ENCODE measurements at places on chromosomes 1 and 21. TPM values are rescaled to one million over a fixed set of nuclear protein-coding genes. Genes with fewer than 3 reads are reported as not detected.

- no peak for DNase-seq
Observed at GRCh38 chr1:13586001-13586400, 2.4 kb downstream of the PDPN start.

- DNase-seq, result no peak
Observed at GRCh38 chr1:224619209-224619608, 3.1 kb downstream of the CNIH3 start.

- no peak for DNase-seq
Observed at GRCh38 chr1:46133181-46133658, 791 bp upstream of the PIK3R3 start.

GRCh38 chr1:185154912-185155513, 1.7 kb downstream of the TRMT1L start:
- DNase-seq, result no peak

DNA sequence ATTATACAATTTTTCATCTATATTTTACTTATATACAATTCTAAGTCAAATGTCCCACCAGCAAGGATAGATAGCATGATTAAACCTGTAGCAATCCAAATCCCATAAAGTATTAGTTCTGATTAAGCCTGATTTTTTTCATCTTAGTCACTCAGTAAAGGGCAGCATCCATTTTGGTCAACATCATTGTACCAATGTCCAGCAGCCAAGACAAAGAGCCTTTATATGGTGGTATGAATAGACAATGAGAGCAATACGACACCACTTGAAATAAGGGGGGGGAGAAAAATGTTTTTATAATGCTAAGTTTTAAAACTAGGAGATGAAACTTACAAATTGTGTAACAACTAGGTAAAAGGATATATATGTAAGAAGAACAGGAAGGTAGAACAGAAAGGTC, 7.4 kb downstream of the ZNF644 start:
- DNase-seq, result no peak

The MROH9 gene
- total RNA-seq, result not detected

DNA sequence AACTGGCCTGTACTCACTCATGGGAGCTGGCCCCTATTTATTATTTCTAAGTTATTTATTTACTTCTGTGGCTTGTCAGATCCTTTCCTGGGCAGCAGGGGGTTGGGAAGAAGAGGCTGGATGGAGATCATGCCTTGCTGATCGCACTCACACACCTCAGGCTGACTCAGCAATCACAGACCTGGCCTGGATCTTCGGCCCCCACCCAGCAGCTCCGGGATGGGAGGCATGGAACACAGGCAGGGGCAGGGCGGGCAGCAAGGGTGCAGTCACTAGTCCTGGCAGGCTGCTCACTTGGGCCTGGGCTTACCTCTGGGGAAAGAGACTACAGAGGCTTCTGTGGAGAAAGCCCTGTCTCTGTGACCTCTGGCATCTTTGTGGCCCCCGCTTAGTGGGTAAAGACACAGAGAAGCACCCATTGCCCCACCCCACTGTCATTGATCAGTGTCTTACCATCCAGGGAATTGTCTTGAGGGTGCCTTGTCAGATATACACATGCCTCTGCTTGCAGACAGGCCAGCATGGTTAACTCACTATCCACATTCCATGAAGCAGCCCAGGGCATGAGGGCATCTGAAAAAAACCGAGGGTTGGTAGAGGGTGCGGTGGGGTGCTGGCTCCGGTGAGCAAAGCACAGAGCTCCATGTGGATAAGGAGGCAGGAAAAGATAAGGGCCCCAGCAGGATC, 3.7 kb downstream of the ARTN start:
- DNase-seq, result no peak

GRCh38 chr1:11000526-11000925, 11.9 kb upstream of the TARDBP start:
- no peak for DNase-seq

- DNase-seq, result no peak
Observed at GRCh38 chr1:228514421-228514820, 27.2 kb downstream of the RNF187 start.

DNA sequence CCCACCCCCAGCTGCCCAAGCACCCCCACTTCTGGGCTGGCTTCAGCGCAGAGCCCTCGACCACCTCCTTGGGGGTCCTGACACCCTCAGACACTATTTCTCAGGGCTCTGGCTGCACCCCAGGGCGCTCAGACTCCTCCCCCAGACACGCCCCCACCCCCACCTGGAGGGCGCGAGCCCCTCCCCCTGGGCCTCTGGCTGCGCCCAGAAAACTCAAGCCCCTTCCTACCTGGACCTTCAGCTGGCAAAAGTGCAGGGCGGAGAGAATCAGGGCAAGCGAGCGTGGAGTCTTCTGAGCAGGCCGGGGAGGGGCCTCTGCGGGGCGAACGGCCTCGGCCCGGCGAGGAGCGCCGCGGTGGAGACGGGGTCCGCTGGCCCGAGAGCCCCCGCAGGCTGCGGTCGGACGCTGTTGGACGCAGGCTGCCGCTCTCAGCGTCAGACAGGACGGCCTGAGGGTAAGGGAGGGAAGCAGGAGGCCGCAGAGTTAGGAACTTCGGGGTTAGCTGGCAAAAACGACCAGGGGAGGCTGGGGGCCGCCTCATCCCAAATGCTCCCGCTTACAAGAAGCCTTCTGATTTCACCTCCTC, 17.4 kb upstream of the NBPF1 start:
- no peak for DNase-seq

GRCh38 chr1:114695430-114696058, at the start of gene AMPD1:
AMPD1 (minus strand) TSS chr1:114695546; CDS start chr1:114695471, 75 bp downstream.
- DNase-seq, result no peak

- no peak for DNase-seq
Observed at GRCh38 chr1:201647094-201647493, 108.2 kb downstream of the NAV1 start.

GRCh38 chr1:221557013-221557412, 184.9 kb downstream of the DUSP10 start:
- DNase-seq, result no peak

The B3GALT2 gene
- not detected for total RNA-seq

- no peak for DNase-seq
Observed at GRCh38 chr1:184110272-184111204, 59.0 kb downstream of the TSEN15 start.

DNA sequence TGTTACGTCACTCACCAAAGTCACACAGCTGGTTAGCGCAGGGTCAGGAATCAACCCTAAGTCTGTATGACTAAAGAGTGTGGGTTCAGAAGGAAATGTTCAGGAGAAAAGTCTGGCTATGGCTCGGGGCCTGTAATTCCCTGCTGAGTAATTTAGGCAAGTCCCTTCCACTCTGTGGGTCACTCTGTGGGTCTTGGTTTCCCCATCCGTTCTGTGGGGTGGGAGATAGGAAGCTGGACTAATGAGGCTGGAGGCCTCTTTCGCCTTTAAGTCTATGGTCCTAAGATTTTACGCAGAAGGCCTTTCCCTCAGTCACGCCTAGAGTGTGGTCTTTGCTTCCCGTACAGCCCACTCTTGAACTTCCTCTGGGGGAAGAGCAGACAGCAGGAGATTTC, 14.3 kb upstream of the MED18 start:
- no peak for DNase-seq

GRCh38 chr1:36771240-36771639, 263.1 kb downstream of the GRIK3 start:
- DNase-seq, result no peak

DNA sequence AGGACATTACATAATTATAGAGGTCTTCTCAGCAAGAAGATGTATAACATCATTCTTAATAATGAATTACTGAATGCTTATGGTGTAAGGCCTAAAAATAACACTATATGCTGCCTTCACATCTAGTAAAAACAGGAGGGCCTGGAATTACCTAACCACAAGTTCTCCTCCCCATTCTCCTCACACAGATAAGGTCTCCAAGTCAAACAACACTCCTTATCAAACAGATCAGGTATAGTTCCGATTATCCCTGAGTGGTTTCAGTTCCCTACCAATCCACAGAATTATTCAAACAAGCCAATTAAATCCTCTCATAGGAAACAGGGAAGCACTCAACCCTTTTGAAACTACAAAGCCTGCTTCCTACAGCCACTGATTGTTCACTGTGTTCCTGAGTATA, 4.0 kb upstream of the AGBL4 start:
- DNase-seq, result no peak

The ANGPTL1 gene
- not detected for total RNA-seq

GRCh38 chr21:17191346-17191993, 321.4 kb upstream of the CXADR start:
- DNase-seq, result no peak

DNA sequence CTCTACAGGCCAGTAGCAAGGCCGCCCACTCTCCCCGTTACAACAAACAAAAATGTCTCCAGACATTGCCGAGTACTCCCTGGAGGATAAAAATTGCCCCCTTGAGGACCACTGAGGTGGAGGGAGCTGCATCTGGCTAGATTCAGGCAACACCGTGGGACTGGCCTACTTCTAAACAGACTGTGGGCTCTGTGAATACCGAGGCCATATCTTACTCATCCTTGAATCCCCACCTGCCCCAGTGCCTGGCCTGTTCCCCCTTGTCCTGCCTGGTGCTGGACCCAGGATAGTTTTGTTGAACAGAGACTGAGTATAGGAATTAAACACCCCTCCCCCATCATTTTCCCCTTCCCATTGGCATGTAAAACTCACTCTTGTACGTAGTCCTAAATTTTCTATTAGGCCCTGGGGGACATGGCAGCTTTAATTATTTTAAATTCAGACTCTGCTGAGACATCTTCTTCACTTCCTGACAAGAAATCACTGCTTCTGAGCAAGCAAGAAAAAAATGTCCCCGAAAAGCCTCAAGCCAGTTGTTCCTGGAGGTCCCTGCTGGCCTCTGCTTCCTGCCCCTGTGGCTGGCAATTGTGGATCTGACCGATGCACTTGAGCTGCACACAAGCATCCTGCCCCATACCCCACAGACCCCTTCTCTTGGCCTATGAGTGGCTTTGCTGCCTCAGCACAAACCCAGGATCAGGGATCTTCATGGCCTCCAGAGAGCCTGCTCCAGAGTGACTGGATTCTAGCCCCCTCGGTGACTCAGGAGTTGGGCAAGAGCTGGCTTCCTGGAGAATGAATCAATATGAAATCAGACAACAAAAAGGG, 111.0 kb downstream of the ACTL8 start:
- no peak for DNase-seq

DNA sequence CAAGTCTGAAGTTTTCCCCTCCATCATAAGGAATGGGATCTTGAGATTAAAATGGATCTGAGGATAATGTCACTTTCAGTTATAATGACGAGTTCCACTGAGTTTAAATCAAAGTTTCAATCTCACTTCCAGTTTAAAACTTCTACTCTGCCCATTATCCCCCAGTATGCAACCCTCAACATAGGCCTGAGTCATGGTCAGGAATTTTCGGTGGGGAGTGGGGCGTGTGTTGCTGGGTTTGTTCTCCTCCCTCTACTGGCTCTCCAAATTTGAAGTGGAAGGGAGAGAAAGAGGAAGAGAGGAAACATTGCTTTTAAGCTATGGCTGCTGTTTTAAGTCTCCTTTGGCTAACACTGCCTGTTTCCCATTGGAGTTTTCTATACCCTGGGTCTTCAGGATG, 152.9 kb downstream of the TM2D1 start:
- no peak for DNase-seq

The RGS13 gene
- not detected for total RNA-seq

DNA sequence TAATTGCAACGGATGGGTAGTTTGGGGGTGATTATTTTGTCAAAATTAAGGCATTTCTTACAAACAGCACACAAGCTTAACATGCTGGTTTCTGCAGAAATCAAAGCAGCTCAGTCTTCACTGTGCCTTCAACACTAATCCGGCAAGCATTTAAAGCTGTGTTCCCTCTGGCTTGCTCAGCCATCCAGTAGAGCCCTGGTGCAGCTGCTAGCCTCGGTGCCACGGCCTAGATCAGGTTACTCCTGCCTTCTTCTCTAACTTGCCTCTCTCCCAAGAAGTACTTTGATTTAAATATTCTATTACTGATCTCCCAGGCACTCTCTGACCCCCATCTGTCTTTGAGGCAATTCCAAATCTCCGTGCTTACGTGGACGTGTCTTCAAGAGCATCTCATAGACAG, 85.6 kb downstream of the GREM2 start:
- DNase-seq, result no peak

The CFAP57 gene
- 0.20 TPM for total RNA-seq

DNA sequence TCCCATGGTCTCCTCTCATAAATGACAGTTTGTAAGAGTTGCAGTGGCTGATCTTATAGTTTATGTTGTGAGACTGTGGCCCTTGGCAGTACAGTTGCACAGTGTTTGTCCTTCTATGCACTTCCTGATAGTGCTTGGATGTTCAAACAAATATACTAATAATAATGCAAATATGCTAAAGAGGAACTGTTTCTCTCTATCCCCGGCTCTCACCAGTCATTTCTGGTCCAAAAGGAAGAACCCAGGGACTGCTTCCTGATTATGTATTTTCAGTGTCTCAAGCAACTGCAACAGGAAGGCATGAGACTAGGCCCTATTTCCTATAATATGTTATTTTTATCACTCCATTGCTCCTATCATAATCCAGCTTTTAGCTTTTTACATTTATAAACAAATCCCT, 17.0 kb upstream of the SUCO start:
- no peak for DNase-seq

DNA sequence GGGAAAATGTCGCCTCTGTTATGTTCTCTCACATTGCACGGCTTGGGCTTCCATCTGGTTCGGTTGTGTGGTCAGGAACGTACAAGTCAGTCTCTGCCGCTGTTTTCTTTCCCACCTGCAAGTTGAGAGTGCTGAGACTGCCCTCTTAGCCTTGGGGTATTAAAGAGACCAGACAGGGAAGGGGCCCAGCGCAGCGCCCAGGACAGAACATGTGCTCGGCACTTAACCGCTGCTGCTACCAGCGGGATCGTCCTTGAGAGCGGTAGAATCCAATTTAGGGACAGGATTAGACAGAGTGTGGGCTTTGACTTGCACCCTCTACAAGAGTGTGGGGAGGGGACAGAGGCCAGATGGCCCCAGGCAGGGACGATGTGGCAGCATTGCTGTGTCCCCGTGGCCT, 17.7 kb upstream of the AGPAT3 start:
- no peak for DNase-seq

DNA sequence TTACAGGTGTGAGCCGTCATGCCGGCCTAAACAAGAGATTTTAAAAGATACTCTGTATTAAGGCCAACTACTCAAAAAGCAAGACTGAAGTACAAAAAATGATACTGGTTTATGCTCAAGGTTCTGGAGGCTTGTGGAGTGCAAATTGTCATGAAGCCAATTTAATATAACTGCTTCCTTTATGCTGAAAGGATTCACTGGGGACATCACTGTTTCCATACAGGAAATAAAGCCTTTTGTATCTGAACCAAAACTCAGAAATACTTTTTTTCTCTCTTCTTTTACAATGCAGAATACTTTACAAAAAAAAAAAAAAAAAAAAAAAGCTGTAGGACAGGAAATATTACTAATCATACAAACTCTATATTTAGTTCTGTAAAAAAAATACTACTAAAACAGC, 55.5 kb upstream of the CNN3 start:
- DNase-seq, result no peak

The PTPN7 gene
- 0.40 TPM for total RNA-seq

DNA sequence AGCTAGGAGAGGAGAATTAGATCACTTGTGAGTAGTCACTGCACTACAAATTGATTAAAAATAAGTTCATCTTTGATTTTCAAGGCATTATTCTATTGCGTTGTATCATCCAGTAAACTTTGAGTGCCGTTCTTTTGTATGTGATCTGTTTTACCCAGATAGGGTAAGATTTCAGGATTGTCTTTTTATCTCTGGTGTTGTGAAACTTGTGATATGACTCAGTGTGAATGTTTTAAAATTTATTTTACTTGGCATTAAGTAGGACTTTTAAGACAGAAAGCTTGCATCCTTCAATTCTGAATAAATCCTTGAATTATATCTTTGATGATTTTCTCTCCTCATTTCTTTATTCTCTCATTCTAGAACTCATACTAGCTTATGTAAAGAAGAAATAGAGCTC, 93.3 kb upstream of the ADAMTS5 start:
- DNase-seq, result no peak
